ENCODE measurements at places on chromosomes 3 and 15.

GRCh38 chr15:41011055-41011815, 58.0 kb downstream of the CHAC1 start:
- DNase-seq = no peak

GRCh38 chr15:27587810-27588209, 511.3 kb downstream of the OCA2 start:
- DNase-seq = no peak

DNA sequence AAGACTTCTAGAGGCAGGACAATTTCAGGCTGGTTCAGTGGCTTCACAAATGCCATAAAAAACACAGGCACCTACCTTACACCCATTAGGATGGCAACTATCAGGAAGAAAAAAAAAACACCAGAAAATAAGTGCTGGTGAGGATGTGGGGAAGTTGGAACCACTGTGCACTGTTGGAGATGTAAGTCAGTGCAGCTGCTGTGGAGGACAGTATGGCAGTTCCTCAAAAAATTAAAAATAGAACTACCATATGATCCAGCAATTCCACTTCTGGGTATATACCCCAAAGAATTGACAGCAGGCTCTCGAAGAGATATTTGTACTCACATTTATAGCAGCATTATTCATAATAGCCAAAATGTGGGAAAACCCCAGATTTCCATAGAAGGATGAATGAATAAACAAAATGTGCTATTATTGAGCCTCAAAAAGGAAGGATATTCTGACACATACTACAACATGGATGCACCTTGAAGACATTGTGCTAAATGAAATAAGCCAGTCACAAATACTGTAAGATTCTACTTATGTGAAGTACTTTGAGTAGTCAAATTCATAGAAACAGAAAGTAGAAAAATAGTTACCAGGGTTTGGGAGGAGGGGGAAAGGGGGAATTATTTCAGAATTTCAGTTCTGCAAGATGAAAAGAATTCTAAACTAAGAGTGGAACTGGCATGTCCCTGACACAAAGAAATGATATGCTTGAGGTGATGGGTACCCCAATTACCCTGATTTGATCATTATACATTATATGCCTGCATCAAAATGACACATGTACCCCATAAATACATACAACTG, 40.9 kb downstream of the NR1D2 start:
- DNase-seq = no peak

DNA sequence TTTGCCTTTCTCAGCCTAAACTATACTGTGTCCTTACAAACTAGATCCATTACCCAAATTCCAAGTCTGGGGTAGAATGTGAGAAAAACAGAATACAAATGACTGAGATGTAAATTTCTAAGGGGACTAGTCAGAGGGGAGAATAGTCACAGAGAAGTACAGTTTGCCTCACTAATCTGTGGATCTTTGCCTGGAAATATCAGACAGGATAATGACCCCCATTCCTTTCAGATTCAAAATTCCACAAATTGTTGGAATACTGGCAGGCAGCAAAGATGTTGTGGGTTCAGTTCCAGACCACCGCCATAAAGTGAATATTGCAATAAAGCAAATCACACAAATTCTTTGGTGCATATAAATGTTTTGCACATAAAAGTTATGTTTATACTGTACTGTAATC, 762.8 kb upstream of the NR2F2 start:
- no peak for DNase-seq

- DNase-seq = no peak
Observed at GRCh38 chr3:46278816-46279672, 36.8 kb downstream of the CCR3 start.

- DNase-seq = no peak
Observed at GRCh38 chr3:179476215-179476614, 24.9 kb upstream of the GNB4 start.

DNA sequence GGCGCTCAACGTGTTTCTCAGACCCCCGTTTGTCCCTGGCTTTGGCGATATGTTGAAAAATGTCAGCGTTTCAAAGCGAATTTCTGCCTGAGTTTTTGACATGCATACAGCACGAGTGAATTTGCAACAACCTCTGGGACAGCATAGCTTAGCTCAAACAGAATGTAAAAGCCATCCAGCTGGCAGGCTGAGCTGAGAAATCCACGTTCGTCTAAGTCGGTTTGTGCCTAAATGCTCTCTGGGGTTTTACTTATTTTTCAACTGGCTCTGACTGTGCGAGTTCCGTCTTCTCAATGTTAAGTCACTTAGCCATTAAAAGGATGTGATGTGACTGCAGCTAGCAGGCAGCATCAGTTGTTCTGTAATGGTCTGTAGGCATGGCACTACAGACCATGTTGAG, 243.5 kb upstream of the SLCO3A1 start:
- no peak for DNase-seq

- DNase-seq = no peak
Observed at GRCh38 chr15:58229297-58229768, 91.2 kb downstream of the AQP9 start.

DNA sequence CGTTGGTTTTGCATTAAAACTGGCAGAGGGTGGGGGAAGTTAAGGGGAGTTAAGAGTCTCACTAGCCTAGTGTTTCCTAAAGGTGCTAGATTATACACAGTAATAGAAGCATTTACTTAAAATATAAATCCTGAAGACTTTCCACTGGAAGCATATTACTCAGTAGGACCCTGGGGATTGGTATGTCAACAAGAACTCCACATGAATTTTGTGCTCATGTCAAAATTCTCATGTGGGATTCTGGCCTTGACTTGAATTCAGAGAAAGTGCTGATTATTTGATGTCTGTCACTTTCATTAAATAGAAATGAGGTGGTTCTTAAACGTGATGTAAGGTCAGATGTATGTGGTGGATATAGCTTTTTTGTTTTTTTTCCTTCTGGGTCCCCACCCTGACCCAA, 997.2 kb downstream of the TUSC7 start:
- DNase-seq = no peak

DNA sequence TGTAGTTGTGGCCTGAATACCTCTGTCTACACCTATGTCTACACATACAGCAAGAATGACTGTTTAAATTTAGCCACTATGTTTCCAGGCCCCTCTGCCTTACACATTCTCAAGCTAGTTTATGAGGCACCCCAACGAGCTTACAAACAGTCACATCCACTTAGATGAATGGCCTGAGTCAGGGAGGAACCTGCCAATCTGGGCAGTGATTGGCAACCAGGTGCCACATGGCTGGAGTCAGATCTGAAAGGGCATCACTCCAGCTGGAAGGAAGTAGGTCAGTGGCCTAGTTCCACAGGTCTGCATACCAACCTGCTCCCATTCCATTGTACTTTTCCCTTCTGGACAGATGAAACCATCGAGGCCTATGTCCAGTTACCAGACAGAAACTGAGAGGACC, 136.3 kb downstream of the FOXP1 start:
- no peak for DNase-seq

DNA sequence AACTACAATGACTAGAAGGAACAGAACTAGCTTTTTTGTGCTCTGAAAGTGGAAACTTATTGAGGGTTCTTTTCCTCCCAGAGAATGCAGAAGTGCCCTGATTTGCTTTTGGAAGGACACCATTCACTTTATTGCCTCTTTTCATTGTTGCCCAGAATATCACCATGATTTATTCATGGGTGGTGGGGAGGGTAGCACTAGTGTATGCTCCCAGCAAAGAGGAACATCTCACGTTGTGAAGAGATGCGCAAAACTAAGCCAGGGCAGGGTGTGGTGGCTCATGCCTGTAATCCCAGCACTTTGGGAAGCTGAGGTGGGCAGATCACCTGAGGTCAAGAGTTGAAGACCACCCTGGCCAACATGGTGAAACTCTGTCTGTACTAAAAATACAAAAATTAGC, 31.4 kb downstream of the FLNB start:
- DNase-seq = no peak

DNA sequence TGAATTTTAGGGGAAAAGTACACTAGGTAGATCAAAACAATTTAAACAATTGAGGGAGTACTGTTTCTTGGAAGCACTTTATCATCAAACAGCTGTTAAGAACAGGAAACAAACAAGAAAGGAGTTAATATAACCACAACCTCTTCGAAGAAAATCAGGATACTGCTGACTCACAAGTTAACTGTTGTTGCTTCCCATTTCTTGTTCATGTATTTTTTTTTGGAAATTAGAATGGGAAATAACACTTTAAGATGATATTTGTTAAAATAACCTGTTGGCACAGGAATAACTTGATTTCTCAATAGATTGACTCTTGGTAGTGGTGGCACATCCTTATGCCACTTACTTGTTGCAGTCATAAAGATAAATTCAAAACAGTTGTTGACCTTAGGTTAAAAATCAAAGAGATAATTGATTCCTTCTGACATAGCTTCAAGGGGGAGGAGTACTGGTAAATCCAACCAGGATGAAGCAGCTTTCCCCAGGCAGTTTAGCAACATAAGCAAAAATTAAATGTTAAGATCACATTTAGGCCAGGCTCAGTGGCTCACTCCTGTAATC, 3.3 kb downstream of the BNIP2 start:
- DNase-seq = no peak

- DNase-seq = no peak
Observed at GRCh38 chr15:52243697-52244555, 51.7 kb downstream of the MYO5C start.
